Stimulated activated CD4-positive, alpha-beta T cell treated with anti-CD3 and anti-CD28 coated beads, Interleukin-12 subunit alpha, Interleukin-12 subunit beta, amount 100 ng/mL, for 4 hours (primary cell): ENCODE measurements at places on chromosomes 4 and X.

DNA sequence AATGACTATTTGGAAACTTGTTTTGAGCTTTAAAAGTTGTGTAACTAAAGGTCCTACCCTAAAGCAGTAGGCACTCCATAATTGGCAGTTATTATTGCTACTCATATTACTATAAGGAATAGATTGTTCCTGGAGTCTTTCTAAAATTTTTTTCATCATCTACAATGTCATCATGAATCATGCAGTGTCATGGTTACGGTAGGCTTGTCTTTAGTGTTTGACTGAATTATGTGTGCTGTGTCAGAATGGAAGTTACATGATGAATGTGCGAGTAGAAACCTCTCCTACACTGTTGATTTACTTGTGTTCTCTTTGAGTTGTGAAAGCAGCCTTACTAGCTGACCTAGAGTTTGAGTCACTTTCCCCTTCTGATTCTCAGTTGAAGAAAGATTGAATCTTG is 1099.9 kb downstream of the RAPGEF2 start:
- DNase-seq, result no peak

DNA sequence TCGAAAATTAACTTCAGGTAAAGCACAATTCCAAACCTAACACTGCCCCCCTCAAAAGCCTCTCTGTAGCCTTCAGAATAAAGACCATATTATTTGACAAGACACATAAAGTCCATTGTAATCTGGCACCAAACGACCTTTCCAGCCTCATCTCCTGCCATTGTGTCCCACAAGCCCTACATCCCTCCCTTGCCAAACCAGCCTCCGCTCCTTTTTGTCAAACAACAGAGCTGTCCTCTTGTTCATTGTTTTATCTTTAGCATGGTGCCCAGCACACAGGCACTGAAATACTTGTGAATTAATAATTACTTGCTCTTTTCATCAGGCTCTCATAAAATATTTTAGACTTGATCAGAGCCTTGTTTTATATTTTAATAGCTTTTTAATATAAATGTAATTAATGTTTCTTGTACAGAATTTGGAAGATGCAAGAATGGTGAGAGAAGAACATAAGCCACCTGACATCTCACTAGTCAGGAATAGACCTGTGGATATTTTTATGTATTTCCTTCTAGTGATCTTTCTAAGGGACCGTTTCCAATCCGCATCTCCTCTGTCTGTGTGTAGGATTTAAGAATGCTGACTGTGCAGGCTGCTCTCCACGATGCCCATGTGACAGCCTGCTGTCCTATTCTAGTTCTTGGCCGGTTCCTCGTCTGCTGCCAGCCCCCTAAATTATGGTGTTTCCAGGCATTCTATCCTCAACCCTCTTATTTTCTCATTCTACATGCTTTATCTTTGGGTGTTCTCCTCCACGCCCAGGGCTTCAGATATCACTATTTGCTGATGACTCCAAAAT is 3.0 kb upstream of the IRF2 start:
- no peak for DNase-seq

DNA sequence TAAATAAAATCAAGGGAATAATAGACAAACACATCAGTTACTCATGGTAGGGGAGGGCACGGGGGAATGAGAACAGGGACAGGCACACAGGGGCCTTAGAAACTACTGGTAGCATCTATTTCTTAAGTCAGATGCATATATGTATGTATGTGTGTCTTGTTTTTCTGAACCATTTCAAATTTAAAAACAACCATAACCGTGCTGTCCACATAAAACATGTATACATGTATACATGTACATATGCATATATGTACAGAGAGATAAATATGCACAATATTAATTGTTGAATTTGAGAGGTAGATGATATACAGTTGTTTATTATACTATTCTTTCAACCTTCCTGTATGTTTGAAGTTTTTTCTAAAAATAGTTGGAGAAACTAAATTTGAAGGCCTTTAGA is 7.8 kb upstream of the AWAT1 start:
- DNase-seq, result no peak

DNA sequence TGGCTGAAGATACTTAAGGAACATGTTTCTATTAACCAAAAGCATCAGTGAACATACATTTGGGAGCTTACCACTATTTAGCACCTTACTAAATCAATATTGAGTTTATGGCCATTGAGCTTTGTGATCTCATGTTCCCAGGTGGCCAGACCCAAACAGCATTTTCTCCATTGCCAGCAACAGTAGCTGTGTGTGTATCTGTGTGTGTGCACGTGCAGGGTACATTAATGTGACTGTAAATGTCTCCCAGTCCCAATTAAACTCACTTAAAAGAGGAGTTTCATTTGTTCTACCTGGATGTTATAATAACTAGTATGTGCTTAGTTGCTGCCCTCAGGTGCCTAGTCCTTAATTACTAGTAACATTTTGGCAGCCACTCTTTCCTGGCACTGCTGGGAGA is 282.4 kb downstream of the NR3C2 start:
- no peak for DNase-seq

- DNase-seq, result no peak
Observed at GRCh38 chr4:152079543-152080293, 318.9 kb upstream of the GATB start.

- DNase-seq, result no peak
Observed at GRCh38 chr4:176011529-176011928, 54.1 kb upstream of the WDR17 start.

- no peak for DNase-seq
Observed at GRCh38 chrX:153353416-153353815, 19.5 kb downstream of the ZNF275 start.

DNA sequence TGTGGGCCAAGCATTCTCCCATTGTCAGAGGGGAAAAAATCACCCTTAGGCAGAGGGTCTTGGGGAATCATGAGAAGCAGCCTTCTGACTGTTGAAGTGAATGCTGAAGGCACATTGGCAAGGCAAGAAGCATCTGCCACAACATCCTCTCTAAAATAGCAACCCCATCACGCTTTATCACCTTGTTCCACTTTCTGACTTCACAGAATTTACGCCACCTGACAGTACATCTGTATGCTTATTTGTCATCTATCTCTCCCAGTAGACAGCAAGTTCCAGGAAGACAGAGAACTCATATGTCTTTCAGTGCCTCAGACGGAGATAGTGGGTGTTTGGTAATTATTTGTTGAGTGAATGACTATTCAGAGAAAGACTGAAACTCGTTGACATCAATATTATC is 68.4 kb upstream of the SCML1 start:
- DNase-seq, result no peak

DNA sequence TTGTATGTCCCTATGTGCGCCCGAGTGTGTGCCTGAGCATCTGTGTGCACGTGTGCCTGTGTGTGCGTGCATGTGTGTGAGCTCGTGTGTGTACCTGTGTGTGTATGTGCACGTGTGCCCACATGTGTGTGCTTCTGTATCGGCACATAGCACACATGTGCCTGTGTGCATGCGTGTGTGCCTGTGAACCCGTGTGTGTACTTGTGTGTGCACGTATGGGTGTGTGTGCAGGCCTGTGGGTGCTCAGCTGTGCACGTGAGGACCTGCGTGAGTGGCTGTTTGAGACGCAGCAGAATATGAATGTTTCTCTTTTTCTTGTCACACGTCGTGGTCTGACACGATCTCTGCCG is 4.3 kb downstream of the AKAP17A start:
- no peak for DNase-seq

DNA sequence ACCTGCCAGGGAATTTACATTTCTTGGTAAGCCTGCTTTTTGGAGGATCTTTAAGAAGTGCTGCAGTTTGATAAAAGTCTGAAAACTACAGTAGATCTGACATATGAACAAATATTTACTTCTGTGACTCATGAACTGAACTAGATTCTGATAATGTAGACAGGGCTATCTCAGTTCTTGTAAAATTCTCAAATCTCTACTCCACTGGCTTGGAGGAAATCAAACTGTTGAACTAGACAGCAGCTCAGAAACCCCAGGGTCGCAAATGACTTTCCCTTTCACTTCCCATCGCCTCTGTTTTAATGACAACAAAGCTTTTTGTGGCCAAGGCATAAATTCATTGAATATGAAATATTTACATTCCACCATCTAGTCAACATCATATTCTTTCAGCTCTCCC is 15.4 kb upstream of the OCIAD1 start:
- DNase-seq, result no peak

DNA sequence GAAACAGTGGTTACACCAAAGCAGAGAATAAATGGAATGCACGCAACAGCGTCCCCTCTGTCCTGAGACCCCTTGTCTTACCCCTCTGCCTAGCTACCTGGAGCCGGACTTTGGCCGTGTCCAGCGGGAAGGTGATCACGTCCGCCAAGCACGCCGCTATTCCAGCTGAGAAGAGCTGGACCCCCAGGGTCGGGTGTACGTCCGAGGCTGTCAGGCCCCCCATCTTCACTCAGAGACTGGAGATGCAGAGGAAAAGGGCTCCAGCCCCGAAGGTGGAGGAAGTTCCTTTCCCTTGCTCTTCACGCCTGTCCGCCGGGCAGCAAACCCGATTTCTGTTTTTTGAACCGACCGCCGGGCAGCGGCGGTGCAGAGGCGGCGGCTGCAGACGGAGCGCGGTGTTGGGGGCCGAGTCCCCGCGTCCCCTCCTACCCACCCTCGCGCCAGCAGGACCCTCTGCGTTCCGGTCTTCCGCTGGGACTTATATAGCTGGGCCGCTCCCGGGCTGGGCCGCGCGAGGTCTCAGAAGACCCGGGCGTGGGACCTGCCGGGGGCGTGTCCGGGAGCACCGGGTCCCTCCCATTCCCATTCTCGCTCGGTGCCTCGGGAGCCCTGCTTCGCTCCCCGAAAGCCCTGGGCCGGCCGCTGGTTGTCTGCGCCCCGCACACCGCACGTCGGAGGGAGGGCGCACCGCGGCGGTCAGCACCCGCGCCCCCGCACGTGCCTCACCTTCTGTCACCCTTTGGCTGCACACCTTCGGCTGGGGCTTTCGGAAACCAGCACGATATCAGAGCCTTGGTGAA is at the start of gene UCP1:
UCP1 (minus strand) TSS at position 455 of the 800 bp plus-strand sequence; CDS start at position 223, 232 bp downstream.
- no peak for DNase-seq

DNA sequence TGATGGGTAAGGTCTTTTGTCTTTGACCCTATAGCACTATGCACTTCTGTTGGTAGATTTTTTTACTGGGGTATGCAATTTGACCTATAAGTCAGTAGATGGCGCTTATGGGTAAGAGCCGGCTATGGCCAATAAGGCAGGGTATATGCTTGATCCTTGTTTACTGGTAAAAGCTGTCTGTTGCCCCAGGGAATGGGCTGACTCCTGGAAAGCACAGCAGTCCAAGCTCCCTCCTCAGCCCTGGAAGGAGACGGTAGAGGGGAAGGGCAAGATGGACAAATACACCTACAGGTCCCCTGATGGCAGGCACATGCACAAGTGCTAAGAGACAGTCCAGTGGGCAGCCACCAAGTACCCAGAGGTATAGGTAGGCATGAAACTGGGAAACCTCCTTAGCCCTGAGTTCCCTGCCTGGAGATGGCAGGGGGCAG is 63.7 kb downstream of the ADAMTS3 start:
- DNase-seq, result no peak

- no peak for DNase-seq
Observed at GRCh38 chr4:6829086-6829485, 46.6 kb downstream of the KIAA0232 start.

- no peak for DNase-seq
Observed at GRCh38 chr4:99215521-99215920, 3.5 kb downstream of the ADH6 start.

- no peak for DNase-seq
Observed at GRCh38 chr4:145625677-145626622, 6.8 kb downstream of the MMAA start.

DNA sequence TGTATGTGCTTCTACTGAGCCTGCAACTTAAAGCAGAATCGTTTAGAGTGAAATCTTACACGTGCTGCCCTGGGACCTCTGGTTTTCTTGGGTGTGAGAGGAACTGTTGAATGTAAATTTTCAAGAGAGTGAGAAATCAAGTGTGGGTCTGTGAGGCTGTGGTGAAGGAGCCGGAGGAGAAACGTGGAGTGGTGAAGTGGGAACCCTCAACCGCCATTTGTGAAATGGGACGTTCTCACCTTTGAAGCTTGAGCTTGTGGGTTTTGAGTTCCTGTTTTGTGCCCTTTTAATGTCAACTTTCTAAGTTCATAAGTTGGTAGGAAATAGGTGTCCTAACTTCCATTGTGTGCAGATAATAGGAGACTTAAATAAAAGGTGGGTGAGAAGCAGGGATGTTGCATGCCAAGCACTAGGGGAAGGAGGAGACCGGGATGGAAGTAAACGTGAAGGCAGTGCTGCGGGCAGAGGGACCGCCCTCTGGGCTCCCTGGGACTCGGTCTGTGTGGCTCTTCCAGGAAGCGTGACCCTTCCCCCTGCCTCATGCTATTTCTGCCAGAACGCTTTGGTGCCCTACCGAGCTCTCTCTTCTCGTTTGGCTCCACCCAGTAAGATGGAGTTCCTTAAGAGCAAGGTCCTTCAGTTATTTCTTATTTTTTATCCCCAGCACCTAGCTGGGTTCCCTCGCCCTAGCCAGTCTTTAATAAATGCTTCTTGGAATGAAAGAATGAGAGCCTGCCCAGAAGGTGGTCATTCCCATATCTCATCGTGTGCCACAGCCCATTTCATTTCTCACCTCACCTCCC is 56.0 kb downstream of the TMEM131L start:
- no peak for DNase-seq

GRCh38 chr4:52877694-52878093 is 15.6 kb downstream of the RASL11B start:
- DNase-seq, result no peak

DNA sequence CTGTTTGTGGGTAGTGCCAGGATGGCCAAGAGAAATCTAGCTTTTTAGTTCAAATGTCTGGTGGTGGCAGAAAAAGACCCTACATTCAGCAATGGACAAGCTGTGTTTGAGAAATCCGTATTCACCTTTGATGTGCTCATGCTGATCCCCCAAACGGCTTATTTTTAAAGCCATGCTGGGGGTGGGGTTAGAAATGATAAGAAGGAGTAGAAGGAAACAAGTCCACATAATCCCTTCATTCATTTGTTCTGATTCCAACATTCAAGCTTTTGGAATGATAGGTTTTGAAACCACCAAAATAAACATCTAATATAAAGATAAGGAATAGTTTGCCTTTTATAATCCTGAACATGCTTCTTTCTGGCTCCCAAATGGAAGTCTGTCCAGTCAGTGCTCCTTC is 92.0 kb upstream of the DKK2 start:
- DNase-seq, result no peak

GRCh38 chr4:31647786-31648185 is 927.6 kb downstream of the PCDH7 start:
- DNase-seq, result no peak

DNA sequence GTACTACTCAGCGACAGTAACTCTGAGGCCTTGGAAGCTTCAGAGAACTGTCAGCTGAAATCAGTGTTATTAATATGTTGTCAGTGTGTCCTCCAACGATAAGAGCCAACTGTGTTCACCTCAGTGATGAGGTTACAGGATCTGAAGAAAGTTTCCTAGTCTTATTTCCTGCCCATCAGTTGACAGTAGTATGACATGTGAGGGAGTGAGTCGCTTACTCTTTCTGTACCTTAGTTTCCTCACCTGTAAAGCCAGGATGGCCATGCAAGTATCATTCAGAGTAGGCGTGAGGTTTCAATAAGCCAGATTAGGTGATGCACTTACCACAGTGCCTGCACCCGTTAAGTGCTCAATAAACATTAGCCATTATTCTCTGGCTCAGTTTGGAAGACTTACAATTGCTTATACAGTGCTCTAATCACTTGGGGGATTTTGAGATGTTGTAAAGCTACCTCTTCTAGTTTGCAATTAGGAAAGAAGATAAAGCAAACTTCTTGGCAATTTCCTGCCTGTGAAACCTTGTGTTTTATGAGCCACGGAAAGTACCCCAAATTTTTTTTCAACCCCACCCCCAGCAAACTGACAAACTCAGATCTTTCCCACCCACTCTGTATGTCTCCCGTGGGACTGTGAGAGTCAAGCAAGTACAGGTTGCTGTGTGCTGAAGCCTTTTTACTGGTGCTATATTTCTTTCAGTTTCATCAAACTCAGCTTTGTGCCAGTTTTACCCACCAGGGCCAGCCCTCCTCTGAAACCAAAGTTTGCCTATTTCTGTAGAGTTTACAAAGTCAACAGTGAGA is 62.2 kb downstream of the ANXA3 start:
- no peak for DNase-seq
